ENCODE measurements at places on chromosomes 4 and X. TPM values are rescaled to one million over a fixed set of nuclear protein-coding genes. Genes with fewer than 3 reads are reported as not detected.

SUPT20HL1 gene
- total RNA-seq = not detected

ETDA gene
- total RNA-seq = not detected

ASB5 gene
- total RNA-seq = 2.2 TPM

UGT2A1 gene
- not detected for total RNA-seq

MAGEE1 gene
- 0.29 TPM for total RNA-seq

PPAT gene
- 17.1 TPM for total RNA-seq

DNAAF6 gene
- not detected for total RNA-seq

MAGEE2 gene
- not detected for total RNA-seq

FABP2 gene
- not detected for total RNA-seq

RASL11B gene
- not detected for total RNA-seq

LRRC66 gene
- 0.22 TPM for total RNA-seq

ADRA2C gene
- total RNA-seq = 2.2 TPM

PCDH10 gene
- 21.6 TPM for total RNA-seq

NDNF gene
- not detected for total RNA-seq

NR3C2 gene
- 2.6 TPM for total RNA-seq

TAPT1 gene
- 18.8 TPM for total RNA-seq

TCEANC gene
- total RNA-seq = 1.7 TPM

UGT2B7 gene
- not detected for total RNA-seq

BANK1 gene
- total RNA-seq = 0.22 TPM

FDCSP gene
- total RNA-seq = not detected

XAGE2 gene
- not detected for total RNA-seq

SRPX gene
- total RNA-seq = 64.6 TPM

NXF2 gene
- total RNA-seq = not detected

CSN1S1 gene
- not detected for total RNA-seq

DMRTC1 gene
- not detected for total RNA-seq

RBMXL3 gene
- total RNA-seq = not detected

CT83 gene
- not detected for total RNA-seq

SAGE1 gene
- not detected for total RNA-seq

CDS1 gene
- under 0.01 TPM for total RNA-seq

SLC4A4 gene
- 10.1 TPM for total RNA-seq

BMP15 gene
- not detected for total RNA-seq

PHKA2 gene
- 5.7 TPM for total RNA-seq

ASB12 gene
- total RNA-seq = not detected

DIAPH2 gene
- total RNA-seq = 24.8 TPM

CD38 gene
- not detected for total RNA-seq

LANCL3 gene
- total RNA-seq = not detected

SMIM31 gene
- total RNA-seq = not detected

MSMO1 gene
- total RNA-seq = 264 TPM

All from placental pericyte (primary cell).